ENCODE measurements at places on chromosomes 1 and 21. TPM values are rescaled to one million over a fixed set of nuclear protein-coding genes. Genes with fewer than 3 reads are reported as not detected.

PPIE gene
- 36.3 TPM for total RNA-seq

BMP8A gene
- total RNA-seq = 0.82 TPM

PHF13 gene
- total RNA-seq = 12.2 TPM

ST6GALNAC5 gene
- 10.9 TPM for total RNA-seq

OR10Z1 gene
- total RNA-seq = not detected

CFAP74 gene
- 0.23 TPM for total RNA-seq

UBASH3A gene
- 0.67 TPM for total RNA-seq

GABRD gene
- total RNA-seq = 0.50 TPM

GRCh38 chr1:199978408-199978940 is 49.0 kb upstream of the NR5A2 start:
- DNase-seq = no peak

DNA sequence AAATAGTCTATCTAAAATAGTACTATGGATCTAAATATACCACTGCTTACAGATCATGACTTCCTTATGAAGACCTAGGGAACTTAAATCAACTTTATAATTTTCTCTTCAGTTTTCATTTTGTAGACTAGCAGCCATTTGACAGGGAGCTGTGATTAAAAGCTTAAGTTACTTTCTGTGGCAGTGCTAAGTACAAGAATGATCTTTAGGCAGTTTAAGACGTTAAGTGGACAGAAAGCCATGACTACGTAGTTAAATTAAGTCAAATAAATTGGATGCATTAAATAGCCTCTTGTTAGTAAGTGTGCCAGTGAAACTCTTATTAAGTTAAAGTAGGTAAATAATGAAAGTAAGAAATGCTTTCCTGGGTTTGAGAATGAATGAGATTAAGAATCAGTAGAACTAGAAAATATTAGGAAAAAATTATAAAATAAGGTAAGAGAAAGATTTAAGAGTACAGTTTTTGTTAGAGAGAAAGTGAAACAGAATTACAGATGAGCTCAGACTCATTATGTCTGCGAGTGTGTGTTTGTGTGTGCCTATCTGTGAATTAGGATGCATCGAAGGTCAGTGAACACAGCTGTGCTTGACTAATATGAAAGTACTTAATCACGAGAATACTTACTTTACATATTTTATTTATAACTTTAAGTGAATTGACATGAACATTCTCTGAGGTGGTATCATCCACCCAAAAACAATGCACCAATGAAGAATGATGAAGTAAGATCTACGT is 336.9 kb downstream of the KCNT2 start:
- no peak for DNase-seq

- no peak for DNase-seq
Observed at GRCh38 chr1:228547464-228547792, 60.2 kb downstream of the RNF187 start.

GRCh38 chr1:26363549-26364448 is 8.8 kb downstream of the ZNF683 start:
- peak; percentile 49 for DNase-seq

DNA sequence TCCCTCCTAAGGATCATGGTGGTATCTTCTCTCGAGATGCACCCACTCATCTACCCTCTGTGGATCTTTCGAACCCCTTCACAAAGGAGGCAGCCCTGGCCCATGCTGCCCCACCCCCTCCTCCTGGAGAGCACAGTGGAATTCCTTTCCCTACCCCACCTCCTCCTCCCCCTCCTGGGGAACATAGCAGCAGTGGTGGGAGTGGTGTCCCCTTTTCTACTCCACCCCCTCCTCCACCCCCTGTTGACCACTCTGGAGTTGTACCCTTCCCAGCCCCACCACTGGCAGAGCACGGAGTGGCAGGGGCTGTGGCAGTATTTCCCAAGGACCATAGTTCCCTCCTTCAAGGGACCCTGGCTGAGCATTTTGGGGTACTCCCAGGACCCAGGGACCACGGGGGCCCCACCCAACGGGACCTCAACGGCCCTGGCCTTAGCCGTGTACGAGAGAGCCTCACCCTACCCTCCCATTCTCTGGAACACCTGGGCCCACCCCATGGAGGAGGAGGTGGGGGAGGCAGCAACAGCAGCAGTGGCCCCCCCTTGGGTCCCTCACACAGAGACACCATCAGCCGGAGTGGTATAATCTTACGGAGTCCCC is 14.5 kb upstream of the TARS2 start:
- DNase-seq = no peak

DNA sequence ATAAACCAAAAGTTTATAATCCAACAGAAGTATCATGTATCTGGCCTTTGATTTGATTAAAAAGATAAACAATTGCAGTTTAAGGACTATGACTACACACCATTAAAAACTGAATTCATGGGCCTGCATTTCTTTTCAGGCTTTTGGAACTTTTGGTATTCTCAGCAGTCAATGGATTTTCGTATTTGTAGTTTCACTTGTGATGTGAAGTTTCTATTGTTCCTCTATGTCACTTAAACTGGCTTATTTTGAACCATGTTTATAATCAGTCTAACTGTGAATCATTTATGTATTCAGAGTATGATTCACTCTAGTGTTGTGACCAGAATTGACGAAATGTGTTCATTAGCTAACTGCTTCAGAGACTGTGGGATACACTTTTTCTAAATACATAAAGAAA is 132.9 kb downstream of the COQ8A start:
- DNase-seq = no peak

- DNase-seq = no peak
Observed at GRCh38 chr1:181423301-181423918, 59.9 kb upstream of the CACNA1E start.

- DNase-seq = no peak
Observed at GRCh38 chr1:32984455-32985171, 20.0 kb upstream of the RNF19B start.

- no peak for DNase-seq
Observed at GRCh38 chr1:154901591-154901990, 31.5 kb upstream of the KCNN3 start.

DNA sequence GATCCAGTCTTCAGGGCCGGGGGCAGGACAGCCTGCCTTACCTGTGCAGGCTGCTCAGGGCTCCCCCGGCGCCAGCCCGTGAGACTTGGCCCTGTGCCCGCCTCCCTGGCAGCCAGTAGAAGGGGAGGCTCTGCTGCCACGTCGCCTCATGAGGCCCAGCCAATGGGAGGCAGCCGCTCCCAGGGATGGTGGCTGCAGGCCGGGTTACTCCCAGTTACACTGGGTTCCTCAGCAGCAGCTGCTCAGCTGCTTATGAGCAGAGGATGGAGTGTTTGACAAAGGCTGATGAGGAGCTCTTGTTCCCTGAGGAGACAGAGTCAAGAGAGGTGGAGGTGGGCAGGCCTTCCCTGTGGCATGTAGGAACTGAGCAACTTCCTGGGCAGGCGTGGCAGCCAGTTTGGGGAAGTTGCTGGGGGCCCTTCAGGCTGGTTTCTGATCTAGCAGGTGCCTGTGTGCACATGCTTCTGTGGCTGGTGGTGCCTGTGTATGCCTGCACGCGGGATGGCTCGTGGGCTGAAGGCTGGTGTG is 5.5 kb downstream of the MFSD2A start:
- DNase-seq = peak; percentile 90

- no peak for DNase-seq
Observed at GRCh38 chr1:168202941-168203654, 22.7 kb upstream of the SFT2D2 start.

- DNase-seq = no peak
Observed at GRCh38 chr1:19203440-19203839, 6.6 kb downstream of the UBR4 start.

DNA sequence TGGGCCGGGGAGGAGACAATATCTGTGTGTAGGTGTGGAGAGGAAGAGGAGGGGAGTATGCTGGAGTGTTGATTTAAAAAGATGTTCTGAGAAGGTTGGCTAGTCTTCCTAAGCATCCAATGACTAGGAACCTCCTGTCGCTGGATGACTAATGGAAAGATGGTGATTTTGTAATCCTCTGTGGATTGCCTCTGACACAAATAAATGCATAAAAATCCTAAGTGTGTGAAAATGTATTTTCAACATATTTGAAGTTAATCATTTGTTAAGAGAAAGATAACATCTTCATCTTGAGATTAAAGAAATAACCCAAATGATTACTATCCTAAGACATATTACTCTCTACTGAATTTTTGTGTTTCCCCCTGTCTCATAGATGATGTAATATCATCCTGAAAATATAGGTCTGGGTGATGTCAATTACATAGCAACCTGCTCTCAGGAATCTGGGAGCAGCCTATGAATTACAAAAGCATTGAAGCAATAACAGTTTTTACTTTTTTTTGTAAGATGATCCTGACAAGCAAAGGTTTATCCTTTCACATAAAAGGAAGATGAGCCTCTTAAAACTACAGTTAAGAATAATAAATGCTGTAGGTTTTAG is 220.5 kb upstream of the MAP1LC3C start:
- DNase-seq = no peak

Measured in left lung (tissue), 14 donors.